ENCODE measurements at places on chromosomes 1 and 21.

GRCh38 chr21:42654179-42654912 is 925 bp downstream of the PDE9A start:
- DNase-seq: peak; percentile 50

DNA sequence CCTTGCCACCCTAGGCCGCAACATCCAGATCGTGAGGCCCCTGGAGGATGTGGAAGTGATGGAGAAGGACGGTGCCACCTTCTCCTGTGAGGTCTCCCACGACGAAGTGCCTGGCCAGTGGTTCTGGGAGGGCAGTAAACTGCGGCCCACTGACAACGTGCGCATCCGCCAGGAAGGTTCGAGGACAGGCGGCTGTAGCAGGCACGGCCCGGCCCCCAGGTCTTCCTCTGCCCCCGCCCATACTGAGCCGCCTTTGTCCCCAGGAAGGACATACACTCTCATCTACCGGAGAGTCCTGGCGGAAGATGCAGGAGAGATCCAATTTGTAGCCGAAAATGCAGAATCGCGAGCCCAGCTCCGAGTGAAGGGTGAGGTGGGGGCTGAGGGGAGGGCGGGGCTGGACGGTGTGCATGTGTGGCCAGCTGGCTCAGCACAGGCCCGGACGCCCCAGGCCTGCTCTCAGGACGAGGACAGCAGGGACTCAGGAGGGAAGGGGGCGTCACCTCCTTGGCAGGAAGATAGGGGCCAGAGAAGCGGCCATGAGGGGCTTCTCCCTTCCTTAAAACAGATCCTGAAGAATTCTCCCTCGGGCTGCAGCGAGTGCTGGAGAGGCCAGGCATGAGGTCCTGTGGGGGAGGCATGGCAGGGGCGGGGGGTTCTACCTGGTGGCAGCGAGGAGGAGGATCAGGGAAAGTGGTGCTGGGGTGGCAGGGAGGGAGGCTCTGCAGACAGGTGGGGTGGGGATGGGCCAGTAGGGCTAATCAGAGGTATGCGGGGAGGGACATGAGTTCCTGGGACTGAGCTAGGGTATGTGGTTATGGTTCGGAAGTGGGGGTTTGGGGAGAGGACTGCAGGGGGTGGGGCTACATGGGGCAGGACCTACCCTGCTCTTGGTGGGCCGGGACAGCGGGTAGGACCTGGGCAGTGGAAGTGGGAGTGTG is 69.9 kb downstream of the OBSCN start:
- DNase-seq: no peak

DNA sequence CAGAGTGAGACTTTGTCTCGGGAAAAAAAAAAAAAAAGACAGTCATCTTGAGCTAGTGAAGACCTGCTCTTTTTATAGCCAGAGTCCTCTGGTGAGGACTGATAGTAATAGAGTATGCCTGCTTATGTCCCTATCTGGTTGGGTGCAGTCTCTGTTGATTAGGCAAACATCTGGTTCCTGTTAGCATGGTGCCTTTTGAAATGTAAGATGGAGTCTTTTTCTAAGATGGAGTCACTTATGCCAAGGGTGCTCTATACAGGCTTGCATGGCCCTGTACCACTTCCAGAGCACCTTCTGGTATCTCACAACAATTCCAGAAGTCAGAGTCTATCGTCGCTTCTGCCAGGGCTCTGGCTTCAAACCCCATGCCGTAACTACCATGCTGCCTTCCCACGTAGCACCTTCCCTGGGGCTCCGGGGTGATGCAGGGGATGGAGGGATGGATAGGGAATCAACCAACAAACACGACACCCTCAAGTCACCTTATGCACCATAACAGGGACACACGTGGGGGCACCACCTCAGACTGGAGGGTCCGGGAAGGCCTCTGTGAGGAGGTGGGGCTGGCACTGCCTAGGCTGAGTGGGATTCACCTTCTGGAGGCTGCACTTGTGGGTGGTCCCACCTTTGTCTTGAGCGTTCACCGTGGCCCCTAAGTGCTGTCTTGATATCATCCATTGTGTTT is 11.6 kb upstream of the PADI6 start:
- DNase-seq: no peak

DNA sequence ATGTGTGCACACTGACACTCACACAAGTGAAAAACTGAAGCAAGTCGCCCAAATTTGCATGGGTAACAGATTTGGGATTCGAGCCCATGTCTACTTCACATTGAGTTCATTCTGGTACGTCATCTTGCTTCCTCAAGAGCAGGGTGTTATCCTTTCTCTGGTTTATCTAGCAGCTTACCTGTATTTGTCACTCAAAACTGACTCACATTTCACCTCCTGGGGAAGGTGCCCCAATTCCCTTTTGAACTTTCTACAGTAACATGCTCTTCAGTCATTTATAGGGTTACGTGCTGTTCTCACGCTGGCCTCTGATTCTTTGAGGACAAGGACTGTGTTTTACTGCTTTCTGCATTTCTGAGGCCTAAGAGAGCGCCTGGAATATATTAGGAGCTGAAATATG is 162.8 kb downstream of the PDE4B start:
- DNase-seq: no peak

DNA sequence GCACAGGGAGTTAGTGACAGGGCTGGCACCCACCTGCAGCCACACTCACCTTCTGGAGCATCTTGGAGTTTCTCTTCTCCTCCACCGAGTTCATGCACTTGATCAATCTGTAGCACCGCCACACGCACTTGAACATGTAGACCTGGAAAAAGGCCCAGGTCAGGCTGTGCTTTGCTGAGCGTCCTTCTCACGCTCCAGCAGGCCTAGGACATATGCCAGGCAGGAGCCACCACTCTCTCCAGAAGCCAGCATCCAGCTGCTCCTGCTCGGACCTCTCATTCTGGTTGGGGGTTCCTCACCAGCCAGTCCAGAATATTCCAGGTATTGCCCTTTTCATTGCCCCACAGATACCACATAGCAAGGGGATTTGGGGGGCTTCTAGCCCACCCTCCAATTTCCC is 11.7 kb upstream of the MATN1 start:
- no peak for DNase-seq

GRCh38 chr1:52365071-52365745 is 797 bp downstream of the CC2D1B start:
- DNase-seq: no peak

DNA sequence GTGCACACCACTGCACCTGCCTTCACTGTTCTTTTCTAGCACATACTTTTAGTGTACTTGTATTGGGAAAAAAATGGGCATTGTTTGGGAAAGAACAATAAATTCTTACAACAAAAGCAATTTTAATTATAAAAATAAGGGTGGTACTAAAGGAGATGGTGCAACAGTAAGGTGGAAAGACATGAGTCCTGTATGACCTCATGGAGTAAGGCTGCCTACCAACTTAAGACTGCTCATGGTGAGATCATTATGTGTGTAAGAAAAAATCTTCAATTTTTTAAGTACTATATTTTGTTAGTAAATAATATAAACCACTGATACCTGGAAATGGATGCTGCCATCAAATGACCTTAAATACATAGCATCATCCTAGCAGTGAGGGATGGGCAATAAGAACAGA is 29.6 kb upstream of the PHGDH start:
- DNase-seq: no peak

DNA sequence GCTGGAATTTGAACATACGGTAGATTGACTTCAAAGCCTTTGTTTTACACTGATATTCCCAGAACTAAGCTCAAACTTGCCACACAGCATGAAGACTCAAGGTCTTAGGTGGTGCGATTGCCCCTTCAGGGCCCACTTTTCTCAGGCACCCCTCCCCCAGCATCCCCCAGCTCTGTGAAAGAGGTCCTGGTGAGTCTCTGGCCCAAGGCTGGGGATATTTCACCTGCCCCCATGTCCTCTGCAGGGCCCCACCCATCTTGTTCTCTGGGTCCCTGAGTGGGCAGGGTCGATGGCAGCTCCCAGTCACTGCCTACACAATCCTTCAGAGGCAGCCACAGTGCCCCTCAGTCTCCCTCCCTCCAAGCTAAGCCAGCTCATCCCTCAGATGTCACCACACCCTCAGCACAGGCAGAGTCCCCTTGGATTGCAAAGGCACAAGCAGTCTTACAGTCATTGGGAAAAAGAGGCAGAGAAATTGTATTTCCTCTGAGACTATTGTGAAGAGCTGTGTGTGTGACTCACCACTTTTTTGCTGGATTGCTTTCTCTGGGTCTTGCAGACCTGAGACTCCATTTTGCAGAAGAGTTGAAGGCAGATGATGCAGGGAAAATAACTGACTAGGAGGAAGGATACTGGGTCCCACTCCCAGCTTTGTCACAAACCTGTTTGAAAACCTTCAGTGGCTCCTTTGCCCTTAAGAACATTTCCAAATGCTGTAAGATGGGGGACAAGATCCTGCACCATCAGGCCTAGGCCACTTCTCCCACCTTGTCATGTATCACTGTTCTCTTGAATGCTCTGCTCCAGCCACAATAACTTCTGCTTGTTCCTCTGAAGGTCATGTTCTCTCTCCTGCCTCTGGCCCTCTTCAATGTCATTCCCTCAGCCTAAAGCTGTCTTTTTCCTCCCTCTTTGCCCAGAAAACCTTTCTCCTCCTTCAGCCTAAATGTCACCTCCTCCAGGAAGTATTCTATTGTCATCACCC is 119.1 kb upstream of the GRIK3 start:
- DNase-seq: no peak

GRCh38 chr1:10779841-10780240 is 16.6 kb downstream of the CASZ1 start:
- no peak for DNase-seq

GRCh38 chr1:223244366-223245103 is 101.5 kb upstream of the TLR5 start:
- no peak for DNase-seq

- no peak for DNase-seq
Observed at GRCh38 chr21:38916214-38916964, 110.7 kb downstream of the ETS2 start.

DNA sequence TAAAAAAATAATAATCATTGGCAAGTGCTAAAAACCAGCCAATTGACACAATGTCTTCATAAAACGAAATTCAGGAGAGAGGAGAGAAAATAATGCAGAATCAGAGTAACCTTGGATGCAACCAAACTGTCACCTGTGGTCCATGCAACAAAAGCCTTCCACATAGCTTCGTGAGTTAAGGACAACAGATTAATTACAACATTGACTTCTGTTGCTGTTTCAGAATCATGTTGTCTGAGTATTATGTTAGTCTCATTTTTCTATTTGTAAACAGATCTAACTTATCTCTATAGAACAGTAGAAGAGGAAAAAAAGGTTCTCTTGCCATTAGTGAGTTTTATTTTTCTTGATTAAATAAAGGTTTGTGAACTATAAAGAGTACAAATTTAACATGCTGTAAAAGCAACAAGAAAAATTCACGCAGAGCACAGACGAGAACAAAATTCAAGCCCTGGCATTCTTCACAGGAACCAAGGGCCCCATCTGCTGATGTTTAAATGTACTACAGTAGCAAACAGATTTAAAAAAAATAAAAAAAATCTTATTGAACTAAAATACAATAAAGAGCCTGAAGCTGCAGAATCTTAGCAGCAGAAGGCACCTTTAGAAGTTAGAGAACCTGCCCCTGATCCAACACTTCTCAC is 381.1 kb upstream of the PKN2 start:
- DNase-seq: peak; percentile 38

DNA sequence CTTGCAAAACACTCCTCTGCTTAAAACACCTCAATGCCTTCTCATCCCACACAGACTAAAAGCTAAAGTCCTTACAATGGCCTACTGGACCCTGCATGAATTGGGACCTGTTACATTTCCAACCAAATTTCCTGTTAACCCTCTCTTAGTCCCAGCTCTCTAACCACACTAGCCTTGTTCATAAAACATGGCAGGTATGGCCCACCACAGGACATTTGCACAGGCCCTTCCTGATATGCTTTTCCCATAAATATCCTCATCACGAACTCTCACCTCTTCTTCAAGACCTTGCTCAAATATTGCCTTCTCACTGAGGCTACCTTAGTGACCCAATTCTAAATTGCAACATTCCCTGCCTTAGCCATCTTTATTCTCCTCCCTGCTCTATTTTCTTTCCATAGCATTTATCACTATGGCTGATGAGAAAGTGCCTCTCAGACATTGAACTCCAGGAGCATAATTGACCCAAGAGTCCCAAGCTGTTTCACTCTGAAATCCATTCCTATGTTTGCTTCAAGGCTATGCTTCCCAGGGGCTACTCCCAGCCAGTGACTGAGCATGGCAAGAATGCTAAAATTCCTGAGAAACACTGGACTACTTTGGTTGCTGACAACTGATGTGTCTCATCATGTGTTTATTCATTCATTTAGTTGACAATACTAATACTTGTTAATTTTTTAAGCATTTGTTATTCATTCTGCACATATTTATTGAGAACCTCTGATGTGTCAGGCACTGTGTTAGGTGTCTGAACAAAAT is 2.7 kb upstream of the PALMD start:
- DNase-seq: no peak

DNA sequence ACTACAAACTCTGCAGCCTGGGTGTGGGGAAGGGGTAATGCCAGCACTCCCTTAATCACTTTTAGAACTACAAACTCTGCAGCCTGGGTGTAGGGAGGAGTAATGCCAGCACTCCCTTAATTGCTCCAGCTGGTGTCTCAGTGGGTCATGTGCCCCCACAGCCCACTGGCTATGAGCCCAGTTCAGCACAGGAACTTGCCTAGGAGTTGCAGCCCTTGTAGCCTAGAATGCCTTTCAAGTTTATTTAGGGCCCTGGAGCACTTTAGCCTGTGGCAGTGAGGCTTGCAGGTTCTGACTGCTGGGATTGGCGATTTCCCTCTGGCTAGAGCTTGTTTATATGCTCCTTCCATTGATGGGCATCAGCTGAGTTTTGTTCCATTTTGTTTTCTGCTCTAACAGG is 17.1 kb downstream of the VN1R5 start:
- no peak for DNase-seq

DNA sequence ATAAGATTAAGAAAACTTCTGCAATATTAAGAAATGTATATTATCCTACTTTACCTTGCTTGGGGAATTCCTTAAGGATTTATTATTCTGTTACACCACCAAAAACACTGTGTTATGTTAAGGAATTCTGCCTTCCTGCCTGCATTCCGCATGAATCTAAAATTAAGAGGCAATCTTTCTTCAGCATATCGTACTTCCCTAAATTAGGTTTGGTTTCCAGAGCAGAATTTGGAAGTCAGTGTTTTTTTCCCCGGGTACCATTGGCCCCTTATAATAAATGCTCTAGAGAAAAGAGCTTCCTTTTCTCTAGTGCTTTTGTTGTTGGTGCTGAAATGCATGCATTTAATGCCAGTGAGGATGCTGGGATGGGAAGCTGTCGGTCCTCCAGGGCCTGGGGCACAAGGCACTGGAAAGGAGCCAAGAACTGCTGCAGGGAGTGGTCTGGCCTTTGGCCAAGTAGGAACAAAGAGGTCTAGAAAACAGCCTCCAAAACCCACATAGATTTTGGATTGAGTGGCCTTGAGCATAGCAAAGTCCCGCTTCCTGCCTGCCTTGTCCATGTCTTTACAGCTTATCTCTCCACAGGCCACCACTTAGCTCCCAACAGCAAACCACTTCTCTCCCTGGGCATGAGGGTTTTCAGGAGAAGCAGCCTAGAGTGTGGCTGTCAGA is 69.9 kb downstream of the RRAGC start:
- DNase-seq: peak; percentile 45

GRCh38 chr1:215181518-215181917 is 99.0 kb downstream of the KCNK2 start:
- DNase-seq: no peak
